Fibroblast of skin of back (primary cell): ENCODE measurements at places on chromosomes 4 and X.
A peak's percentile ranks its signal among the peaks of the same experiment; 100 is the strongest.

DNA sequence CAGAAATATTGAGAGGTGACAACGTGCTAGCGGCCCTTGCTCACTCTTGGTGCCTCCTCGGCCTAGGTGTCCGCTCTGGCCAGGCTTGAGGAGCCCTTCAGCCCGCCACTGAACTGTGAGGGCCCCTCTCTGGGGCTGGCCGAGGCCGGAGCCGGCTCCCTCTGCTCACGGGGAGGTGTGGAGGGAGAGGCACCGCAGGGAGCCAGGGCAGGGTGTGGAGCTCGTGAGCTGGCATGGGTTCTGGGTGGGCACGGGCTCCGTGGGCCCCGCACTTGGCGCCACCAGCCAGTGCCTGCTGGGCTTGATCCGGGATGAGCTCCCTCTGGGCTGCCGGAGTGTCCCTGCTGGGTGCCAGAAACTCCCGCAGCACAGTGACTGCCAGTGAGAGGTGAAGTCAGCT, 16.0 kb upstream of the VAMP7 start:
- DNase-seq = no peak

DNA sequence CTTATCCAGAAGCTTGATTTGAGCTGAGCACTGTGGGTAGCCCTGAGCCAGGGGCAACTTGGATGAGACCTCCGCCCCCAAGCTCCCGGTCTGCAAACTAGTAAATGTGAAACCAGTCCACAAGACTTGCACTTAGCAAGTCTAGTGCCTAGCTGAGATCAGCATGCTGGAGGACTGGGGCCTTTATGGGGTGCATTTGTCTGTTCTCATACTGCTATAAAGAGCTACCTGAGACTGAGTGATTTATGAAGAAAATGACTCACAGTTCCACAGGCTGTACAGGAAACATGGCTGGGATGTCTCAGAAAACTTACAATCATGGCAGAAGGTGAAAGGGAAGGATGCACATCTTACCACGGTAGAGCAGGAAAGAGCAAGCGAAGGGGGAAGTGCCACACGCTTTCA, 42.1 kb upstream of the HOPX start:
- DNase-seq = no peak

DNA sequence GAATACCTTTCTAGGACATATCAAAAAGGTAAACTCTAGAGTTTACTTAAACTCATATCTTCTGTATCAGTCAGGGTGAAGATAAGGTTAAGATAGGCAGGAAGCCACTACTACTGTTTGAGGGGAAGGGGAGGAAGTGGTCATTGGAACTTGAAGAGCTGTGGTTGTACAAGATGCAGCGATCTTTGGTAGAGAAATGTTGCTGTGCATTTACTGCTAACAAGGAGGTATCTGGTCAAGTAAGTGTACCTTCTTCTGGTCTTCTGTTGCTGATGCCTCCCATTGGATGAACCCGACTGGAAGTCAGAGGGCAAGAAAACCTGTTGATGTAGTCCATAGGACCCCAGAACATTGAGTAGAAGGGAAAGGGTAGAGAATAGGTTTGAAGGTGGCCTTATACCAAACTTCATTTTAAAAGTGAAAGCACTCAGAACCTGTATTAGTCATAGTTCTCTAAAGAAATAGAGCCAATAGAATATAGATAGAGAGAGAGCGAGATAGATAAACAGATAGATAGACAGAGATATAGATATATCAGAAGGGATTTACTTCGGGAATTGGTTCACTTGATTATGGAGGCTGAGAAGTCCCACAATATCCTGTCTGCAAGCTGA, 47.9 kb upstream of the TSPAN5 start:
- no peak for DNase-seq

DNA sequence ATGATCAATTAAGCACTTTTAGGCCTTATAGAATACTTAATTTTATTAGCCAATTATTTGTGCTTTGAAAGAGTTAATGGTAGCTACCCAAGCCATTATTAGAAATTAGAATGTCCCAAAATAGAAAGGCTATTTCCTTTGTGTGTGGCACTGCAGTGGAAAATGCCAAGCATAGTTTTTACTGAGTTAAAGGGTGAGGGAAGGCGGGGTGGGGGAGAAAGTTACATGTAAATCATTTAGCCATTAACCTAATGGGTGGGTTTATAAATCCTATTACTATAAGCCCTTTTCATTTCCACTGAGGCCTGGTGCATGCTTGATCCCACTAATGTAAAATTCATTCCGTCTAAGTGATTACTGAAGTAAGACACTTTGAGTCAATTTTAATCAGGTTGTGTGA, 105.8 kb downstream of the POLA1 start:
- no peak for DNase-seq

- no peak for DNase-seq
Observed at GRCh38 chrX:120751683-120752082, 121.8 kb upstream of the C1GALT1C1 start.

DNA sequence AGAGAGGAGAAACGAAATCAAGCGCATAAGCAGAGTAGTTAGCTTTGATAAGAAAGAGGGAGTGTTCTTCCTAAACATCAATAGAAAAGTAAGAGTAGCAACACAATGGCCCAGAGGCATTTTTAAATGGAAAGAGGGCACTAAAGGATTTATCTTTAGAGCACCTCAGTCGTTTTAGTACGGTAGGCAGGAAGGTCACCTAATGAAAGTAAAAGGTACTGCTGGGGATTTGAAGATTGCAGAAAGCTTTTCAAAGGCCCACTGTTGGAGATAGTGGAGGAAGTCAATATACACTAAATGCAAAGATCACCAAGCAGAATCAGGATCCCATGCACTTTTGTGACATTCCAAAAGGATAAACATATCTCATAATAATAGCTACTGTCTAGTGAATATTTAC, 667.7 kb upstream of the GRID2 start:
- no peak for DNase-seq

- no peak for DNase-seq
Observed at GRCh38 chrX:46574774-46575381, 1.3 kb downstream of the CHST7 start.

DNA sequence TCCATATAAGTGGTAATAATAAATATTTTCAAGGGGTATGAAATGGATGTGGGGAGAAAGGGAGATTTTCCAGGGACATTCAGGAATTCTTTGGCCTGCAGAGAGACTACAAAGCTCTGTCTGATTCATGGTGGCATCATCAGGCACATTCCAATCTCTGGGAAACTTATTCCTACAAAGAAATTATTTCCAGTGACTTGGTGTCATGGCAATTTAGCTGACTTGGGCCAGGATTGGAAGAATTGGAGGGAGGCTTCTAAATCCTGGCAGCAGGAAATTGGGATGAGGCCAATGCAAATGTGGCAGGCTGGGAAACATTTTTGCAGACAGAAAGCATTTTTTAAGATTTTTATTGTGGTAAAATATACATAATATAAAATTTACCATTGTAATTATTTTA, 204.6 kb downstream of the RTL9 start:
- DNase-seq = peak; percentile 90

GRCh38 chr4:3225071-3225850, 23.7 kb upstream of the MSANTD1 start:
- DNase-seq = no peak

- DNase-seq = no peak
Observed at GRCh38 chr4:39889226-39889625, 88.5 kb downstream of the PDS5A start.

DNA sequence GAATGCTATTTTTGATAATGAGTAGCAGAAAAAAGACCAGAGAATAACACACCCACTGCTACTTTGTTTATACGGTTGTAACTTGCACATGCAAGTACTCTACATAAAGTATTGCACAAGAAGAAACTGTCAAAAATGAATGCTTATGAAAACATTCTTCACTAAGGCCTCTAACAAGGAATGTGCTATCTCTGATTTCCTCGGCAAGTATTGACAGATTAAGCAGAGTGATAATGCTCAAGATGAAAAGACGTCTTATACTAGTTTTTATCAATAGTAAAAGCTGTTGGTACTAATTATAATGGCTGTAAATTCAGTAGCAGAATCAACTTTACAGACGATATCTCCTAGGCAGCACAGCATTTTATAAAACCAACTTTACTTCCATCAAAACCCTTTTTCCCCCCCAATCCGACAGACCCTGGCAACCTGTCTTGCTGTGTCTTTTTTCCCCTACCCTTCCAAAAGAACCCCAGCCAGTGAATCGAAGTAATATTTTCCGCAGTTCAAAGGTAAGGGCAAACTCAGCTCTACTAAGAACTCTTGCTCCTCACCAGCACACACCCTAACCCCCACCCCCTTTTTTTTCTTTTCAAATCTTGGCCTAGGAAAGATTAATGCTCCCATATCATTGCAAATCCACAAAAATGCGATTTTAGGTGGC, 1.5 kb downstream of the FRYL start:
- DNase-seq = peak; percentile 66

GRCh38 chr4:120844528-120844921, 78.0 kb downstream of the PRDM5 start:
- DNase-seq = no peak

DNA sequence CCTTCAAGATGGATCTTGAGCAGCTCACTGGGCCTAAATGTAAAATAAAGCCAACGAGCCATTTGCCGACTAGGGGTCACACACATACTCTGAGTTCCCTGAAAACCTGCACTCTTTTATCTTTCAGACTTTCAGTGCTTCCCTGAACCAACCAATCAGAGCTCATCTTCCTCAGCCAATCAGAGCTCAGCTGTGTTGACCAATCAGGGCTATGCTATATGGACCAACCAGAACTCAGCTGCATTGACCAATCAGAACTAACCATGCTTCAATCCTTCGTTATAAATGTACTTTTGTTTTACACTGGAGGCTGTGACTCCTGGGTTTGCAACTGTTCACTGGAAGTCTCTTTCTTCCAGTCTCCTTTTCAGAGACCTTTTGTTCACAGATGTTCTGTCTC, 19.3 kb downstream of the SLC25A53 start:
- DNase-seq = peak; percentile 16

- peak; percentile 38 for DNase-seq
Observed at GRCh38 chr4:158446106-158446505, 75.6 kb upstream of the RXFP1 start.

GRCh38 chr4:72077346-72077745, 45.5 kb downstream of the NPFFR2 start:
- no peak for DNase-seq

DNA sequence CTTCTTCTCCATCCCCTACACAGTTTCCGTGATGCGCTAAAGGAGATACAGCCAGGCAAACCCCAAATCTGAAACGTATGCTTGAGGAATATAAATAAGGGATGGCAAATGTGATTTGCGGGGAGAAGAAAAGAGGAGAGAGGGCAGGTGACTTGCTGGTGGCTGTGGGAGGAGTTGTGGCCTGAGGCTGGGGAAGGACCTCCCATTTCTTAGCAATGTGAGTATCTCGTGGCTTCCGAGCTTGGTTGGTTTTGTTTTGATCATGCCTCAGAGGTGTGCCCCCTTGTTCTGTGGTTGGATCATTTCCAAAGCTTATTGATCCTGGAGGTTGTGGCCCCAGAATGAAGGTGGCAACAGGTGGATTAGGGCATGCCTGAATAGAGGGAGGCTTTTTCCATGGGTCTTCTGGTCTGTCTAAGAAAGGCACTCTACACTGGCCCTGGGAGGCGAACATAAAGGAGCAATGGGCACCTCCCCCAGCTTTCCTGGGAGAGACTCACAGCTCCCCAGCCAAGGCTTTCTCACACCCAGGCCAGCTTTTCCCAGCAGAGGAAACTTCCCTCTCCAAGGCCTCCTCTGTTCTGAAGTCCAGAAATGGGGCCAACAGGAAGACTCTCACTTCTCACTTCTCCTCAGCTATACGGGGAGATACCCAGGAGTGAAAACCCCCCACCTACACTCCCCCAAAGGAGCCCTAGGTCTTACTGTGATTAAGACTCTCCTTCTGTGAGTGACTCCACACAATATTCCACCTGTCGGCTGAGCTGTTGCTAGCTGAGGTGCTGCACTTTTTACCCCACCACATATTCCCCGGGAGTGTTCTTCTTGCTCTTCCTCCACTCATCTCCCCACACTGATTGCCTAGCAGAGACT, 40.0 kb downstream of the C4orf51 start:
- no peak for DNase-seq

DNA sequence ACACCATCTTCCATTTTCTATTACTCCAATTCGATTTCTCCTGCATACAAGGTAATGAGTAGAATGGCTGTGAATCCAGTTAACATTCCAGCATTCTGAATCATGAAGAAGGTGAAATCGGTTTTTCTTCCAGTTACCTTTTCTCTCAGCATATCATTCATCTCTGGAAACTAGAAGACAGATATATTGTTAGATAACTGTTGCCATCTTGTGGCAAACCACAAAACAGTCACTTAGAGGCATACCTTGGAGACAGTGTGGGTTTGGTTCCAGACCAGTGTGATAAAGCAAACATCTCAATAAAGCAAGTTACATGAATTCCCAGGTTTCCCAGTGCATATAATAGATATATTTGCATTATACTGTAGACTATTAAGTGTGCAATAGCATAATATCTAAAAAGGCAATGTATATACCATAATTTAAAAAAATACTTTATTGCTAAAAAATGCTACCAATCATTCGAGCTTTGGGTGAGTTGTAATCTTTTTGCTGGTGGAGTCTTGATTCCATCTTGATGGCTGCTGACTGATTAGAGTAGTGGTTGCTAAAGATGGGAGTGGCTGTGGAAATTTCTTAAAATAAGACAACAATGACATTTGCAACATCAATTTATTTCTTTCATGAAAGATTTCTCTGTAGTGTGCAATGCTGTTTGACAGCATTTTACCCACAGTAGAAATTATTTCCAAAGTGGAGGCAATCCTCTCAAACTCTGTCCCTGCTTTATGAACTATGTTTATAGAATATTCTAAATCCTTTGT, 82.1 kb downstream of the SLC39A8 start:
- peak; percentile 49 for DNase-seq

DNA sequence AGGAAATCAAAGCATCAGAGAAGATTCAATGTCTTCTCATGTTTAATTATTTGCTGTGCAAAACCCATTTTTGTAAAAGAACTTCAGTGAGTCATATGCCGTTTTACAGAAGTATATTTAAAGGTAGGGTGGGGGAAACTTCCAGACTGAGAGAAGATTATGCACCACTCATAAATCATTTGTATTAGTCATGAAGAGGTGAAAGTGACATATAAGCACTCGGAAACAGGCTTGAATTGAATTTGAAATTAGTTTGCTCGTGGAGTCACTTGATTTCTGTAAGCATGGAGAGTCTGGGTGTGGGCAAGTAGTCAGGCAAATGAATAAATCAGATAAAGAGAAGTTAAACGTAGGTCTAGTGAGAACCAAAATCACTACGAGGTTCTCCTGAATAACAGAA, 335.1 kb downstream of the ANK2 start:
- DNase-seq = peak; percentile 66

DNA sequence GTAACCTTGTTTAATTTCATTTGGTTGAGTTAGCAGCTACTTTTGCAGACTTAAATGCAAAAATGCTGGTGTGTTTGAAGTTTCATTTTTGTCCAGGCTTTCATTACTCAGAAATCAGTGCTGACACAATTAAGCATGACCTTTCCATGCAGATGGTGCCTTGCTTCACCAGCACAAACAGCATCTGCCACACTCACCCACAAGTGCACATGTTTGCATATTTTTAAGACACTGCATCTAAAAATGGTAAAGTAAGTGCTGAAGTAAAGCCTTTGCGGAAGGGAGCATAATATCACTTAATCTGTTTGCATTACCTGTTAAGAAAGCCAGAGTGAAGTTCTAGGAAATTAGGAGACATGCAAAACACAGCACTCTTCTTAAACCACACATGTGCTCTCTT, 7.3 kb upstream of the DAPP1 start:
- DNase-seq = no peak
